ENCODE measurements at places on chromosomes 11 and 22. TPM values are rescaled to one million over a fixed set of nuclear protein-coding genes. Genes with fewer than 3 reads are reported as not detected.

DNA sequence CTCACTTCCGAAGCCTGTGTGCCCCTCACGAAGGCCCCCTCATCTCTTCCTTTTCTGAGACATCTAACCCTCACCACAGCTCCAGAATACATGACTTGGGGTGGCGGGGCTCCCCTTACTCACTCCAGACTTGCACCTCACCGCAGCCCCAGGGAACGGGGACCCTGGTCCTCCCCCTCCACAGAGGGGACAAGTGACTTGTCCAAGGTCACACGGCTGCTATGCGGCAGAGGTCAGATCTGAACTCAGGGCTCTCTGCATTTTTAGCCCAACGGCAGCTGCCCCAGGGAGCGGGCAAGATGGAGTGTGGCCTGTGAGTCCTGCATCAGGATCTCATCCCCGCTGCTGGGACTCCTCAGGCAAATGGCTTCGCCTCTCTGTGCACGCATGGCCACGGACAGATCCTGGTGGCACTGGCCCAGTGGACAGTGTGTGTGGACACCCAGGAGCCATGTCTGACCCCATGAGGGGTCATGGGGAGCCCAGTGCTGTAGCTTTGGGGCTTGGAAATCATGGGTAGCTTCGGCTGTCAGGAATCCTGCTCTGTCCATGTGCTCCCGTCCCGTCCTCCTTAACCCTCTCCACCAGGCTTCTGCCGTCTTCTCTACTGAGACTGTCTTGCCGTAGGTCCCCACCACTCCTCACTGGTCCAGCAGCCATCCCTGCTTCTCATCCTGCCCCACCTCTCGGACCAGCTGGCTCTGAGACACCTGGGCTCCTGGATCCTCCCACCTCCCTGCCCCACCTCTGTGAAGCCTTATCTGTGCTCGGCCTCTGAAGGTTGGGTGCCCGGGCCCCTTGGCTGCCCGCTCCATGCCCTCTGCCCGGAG lies 48.0 kb upstream of the CARS1 start:
- no peak for DNase-seq

- peak; percentile 77 for DNase-seq
Measured at GRCh38 chr11:111540114-111540936, at the start of gene LAYN. LAYN (plus strand) TSS chr11:111540720; CDS start chr11:111540844, 124 bp downstream.

DNA sequence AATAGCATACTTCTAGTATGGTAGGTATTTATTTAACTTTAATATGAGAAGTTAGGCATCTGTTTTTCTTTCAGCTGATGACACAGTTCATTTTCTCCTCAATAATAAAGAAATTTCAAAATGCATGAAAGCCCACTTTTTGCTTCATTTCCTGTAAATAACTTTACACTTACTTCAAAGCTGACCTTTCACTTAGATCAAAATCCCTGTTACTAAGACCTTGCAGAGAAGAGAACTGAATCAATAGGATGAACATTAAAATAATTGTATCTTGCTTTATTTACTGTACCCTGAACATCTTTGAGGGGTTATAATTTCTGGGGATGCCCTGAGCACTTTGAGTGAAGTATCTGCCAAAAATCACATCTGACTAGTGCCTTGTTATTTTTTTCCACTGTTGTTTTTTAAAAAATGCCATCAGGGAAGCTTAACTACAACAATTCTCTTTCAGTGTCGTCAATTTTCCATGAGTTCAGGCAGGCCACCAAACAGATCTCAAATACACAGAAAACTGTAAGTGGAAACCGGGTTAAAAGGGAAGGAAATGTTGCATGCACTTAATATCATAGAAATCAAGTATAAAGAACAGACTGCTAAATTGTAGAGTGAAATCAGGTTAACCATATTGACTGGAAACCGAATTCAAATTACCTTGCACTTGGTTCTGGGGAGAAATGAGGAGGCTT lies 206.2 kb downstream of the MAML2 start:
- no peak for DNase-seq

DNA sequence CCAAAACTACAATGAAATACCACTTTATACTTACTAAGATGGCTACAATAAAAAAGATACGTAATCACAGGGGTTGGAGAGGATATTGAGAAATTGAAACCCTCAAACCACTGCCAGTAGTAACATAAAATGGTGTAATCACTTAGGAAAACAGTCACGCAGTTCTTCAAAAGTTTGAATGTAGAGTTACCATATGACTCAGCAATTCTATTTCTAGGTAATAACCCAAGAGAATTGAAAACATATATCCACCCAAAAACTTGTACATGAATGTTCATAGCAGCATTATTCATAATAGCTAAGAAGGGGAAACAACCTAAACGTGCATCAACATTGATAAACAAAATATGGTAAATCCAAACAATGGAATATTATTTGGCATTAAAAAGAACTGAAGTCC lies 24.4 kb upstream of the PSMA1 start:
- DNase-seq, result no peak

DNA sequence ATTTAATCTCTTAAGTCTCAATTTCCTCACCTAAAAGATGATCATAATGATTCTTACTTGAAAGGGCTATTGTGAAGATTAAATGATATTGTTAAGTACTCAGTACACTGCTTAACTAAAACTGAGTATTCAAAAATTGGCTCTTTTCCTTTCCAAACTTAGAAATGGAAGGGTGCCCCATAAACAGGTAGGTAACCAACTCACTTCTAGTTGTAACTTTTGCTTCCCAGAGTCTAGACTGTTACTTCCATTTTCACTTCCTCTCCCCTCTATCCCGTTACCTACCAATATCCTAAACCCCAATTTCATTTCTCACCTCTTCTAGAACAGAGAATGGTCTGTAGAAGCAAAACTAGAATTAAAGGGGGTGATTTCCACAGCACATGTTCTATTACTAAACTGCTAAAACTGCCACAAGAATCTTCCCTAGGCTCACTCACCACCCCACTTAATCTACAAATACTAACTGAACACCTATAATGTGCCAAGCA lies 50.0 kb downstream of the RRAS2 start:
- no peak for DNase-seq

GRCh38 chr22:29804985-29805384 lies 33.1 kb downstream of the ASCC2 start:
- DNase-seq, result no peak

Gene FXYD2
- total RNA-seq, result 24.3 TPM

Gene KDM4E
- total RNA-seq, result not detected

Gene PNPLA5
- total RNA-seq, result not detected

DNA sequence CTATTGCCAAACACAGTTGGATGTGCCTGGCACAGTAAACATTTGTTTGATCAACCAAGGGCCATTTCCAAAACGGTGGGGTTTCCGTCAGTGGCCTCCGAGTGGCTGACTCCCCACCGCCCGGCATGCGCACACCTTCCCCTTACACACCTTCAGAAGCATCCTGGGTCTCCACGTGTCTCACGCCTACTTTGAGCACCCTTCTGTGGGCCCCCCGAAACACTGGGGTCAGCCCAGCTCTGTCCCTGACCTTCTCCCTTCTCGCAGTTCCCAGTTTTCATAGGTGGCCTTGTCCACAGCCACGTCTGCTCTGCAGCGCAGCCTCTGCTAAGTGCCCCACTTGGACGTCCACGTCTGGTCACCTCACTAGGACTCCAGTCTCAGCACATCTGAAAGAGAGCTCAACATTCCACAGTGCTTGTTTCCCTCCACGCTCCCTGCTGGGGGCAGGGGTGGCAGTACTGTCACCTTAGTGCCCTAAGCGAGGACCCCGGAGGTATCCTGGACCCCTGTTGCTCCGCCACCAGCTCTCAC lies 13.2 kb upstream of the SHANK2 start:
- no peak for DNase-seq

GRCh38 chr11:83257761-83258168 lies 28.4 kb downstream of the CCDC90B start:
- DNase-seq, result no peak

DNA sequence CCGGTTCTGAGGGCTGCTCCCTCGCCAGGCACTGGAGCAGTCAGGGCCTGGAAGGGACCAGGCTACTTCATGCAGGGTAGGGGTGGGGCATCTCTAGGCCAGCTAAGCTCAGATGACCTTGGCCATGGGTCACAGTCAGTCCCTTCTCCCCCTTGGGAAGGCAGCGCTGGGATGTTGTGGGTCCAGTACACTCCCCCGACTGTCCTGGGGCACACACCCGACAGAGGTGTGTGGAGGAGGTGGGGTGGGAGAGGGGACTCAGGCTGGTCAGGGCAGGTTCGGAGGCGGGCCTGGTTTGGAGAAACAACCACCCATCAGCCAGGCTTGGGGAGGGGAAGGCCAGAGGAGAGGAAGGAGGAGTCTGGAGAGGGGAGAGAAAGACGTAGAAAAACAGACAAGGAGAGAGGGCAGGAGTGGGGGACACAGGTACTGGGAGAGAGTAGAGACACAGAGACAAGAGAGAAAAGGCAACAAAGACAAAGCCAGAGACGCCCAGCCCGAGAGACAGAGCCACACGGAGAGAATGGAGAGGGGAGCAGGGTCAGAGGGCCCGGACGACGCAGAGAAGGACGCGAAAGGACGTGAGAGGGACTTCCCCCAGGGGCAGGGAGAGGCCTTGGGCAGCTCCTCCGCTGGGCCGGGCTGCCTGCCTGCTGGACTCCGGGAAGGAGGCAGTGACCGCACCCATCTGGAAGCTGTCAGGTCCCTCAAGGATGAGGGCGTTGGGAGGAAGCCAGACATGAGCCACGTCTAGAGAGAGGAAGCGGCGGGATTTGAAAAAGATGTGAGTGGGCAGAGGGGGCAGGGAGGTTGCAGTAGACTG lies 30.6 kb upstream of the TSKU start:
- no peak for DNase-seq

Gene DTX4
- 0.45 TPM for total RNA-seq

GRCh38 chr11:1667906-1668305 lies 29.1 kb upstream of the KRTAP5-6 start:
- DNase-seq, result no peak

GRCh38 chr22:29256606-29257325 lies 11.0 kb downstream of the RHBDD3 start:
- DNase-seq, result no peak

GRCh38 chr11:64094463-64095260 lies 58.9 kb downstream of the FLRT1 start:
- no peak for DNase-seq

All from activated CD8-positive, alpha-beta T cell treated with anti-CD3 and anti-CD28 coated beads, Interleukin-2, amount 10 ng/mL, durations not matched to agents 7 days and 5 days (primary cell).